Choroid plexus epithelial cell (primary cell): ENCODE measurements at places on chromosomes 6 and 20.

DNA sequence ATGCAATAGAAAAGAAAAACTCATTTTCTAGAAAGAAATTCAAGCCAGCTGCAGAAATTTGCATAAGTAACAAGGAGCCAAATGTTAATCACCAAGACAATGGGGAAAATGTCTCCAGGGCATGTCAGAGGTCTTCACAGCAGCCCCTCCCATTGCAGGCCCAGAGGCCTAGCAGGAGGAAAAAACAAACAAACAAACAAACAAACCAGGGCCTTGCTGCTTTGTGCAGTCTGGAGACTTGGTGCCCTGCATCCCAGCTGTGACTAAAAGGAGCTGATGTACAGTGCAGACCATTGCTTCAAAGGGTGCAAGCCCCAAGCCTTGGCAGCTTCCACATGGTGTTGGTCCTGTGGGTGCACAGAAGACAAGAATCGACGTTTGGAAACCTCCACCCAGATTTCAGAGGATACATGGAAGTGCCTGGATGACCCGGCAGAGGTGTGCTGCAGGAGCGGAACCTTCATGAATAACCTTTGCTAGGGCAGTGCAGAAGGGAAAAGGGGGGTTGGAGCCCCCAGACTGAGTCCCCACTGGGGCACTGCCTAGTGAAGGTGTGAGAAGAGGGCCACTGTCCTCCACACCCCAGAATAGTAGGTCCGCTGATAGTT lies 110.9 kb upstream of the AKAP12 start:
- no peak for DNase-seq

GRCh38 chr20:10672624-10673127 lies 1.1 kb downstream of the JAG1 start:
- peak; percentile 79 for DNase-seq

DNA sequence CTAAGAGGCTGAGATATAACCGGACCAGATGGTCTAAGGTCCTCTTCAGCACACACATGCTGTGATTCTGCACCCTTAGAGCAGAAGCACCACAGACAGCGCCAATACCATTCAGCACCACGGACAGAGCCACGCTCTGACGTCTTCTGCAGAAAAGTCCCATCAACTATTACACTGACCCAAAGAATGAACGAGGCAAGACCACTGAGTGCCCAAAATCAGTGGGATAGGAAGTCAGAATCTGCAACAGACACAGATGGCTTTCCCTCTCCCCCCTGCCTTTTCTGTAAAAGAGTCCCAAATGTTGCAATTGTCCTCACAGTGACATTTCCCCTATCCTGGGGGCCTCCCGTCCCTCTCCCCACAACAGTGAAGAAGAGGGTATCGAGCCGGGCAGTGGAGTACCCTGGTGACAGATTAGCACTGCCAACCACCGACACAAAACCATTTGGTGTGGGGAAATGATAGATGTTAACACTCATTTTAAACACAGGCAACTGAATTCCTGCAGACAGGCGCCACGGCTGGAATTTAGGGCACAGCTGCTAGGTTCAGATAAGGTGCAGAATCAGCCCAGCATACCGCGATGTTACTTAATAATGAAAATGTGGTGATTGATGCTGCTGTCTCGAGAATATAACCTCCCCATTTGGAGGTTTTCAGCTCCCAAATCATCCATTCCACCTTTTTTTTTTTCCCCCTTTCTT lies 66.6 kb upstream of the CTNNBL1 start:
- peak; percentile 74 for DNase-seq

GRCh38 chr6:32991972-32992371 lies 17.4 kb downstream of the HLA-DOA start:
- DNase-seq = no peak

DNA sequence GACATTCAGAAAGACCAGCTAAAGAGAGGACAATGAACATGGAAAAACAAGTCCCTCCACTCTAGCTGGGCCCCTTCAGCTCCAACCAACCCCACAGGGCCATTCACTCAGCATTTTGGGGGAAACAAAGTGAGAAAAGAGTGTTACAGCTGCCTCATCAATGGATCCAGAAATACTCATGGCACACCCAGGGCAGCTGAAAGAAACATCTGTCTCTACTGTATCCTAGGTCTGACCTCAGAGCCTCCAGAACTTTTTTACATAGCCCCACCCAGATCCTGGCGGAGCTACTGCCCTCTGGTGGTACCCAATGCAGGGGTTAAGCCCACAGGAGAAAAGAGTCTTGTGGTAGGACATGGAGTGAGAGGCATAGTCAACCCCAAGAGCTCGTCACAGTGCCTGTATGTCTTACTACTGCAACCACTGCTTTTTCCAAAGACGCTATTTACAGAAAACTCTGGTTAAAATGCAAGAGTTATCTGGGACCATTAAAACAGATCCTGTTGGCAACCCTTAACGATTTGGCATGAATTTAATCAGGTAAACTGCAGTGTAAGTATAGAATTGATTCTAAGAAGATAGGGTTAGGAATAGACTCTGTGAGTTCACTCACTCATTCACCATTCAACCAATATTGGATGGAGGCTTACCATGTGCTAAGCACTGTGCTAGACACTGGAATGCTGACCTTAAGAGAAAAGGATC lies 37.4 kb upstream of the FAM83C start:
- DNase-seq = no peak

DNA sequence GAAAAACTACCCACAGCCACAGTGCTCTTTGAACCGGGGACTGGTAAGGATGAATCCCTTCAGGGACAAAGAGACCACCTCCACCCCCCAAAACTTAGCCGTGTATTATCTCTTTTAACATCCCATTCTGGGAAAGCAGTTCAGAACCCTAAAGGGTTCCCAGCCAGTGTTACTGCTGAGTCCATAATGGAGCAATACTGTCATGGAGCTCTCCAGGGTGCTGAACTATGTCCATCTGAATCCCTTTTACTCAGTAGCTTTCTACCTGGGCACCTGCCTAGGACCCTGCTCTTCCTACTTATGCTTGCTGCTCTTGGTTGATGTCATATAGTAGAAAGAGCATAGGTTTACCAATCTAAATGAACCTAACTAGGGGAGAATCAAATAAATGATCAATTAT lies 22.3 kb upstream of the SAYSD1 start:
- DNase-seq = peak; percentile 59

DNA sequence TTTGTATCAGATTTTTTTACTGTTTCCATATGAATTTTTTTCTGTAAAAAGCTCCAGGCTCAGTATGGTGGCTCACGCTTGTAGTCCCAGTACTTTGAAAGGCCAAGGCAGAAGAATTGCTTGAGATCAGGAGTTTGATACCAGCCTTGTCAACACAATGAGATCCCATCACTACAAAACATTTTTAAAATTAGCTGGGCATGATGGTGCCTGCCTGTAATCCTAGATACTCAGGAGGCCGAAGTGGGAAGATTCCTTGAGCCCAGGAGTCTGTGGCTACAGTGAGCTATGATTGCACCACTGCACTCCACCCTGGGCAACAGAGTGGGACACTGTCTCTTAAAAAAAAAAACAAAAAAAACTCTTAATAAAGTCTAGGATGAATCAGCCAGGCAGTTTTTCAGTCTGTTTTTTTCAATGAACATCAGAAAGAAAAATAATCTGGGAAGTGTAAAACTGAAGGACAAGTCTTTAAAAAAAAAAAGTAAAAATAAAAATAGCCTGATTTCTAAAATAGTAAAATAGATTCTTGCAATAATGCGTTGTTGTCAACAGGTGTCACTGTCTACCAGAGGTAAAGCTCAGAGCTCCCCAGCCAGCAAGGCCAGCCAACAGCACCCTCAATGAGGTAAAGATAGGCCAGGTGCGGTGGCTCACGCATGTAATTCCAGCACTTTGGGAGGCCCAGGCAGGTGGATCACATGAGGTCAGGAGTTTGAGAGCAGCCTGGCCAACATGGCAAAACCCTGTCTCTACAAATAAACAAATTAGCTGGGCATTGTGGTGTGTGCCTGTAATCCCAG lies 9.3 kb upstream of the ATG5 start:
- DNase-seq = peak; percentile 72

GRCh38 chr6:123551939-123552707 lies 84.6 kb downstream of the TRDN start:
- DNase-seq = peak; percentile 5

DNA sequence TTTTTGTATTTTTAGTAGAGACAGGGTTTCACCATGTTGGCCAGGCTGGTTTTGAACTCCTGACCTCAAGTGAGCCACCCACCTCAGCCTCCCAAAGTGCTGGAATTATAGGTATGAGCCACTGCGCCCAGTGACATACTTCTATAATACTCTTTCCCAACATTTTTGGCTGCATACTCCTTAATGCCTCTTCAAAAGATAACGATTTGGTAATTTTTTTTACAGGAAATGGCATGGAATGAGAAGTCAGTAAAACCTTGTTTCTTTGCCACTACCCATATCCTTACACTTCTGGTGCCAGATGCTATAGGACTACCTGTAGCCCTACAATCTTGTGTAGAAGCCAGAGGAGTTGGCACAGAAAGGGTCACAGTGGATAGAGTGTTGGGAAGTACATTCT lies 41.4 kb upstream of the SGK1 start:
- no peak for DNase-seq

GRCh38 chr6:31900917-31901414 lies 920 bp downstream of the ZBTB12 start:
- no peak for DNase-seq

GRCh38 chr6:382883-383810 lies 8.4 kb upstream of the IRF4 start:
- no peak for DNase-seq

GRCh38 chr20:60137657-60138245 lies 179.5 kb downstream of the CDH26 start:
- DNase-seq = peak; percentile 2

DNA sequence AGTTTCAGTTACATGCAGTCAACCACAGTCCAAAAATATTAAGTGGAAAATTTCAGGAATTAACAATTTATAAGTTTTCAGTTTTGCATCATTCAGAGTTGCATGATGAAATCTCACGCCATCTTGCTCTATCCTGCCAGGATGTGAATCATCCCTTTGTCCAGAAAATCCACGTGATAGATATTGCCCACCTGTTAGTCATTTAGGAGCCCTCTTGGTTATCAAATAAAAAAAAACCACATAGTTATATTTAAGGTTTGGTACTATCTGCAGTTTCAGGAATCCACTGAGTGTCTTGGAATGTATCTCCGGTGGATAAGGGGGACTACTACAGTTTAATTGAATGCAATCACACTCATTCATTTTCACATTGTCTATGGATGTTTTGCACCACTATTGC lies 1249.0 kb upstream of the CITED2 start:
- DNase-seq = peak; percentile 73

DNA sequence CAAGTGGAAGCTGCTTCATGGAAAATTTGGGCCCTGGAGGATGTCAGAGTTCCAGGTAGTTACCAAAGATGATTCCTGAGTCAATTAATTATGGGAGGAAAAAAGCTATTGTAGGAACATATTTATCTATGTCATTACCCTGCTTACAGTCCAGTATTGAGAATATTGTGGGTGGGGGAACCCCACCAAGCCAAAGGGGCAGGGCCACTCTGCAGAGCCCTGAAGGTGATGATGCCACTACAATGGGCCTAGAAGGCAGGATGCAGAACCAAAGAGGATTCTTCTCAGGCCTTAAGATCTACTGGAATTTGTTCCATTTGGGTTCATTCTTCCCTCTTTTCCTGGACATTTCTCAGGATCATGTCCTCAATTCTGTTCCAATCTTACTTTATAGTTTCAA lies 375.2 kb upstream of the MARCKS start:
- no peak for DNase-seq

DNA sequence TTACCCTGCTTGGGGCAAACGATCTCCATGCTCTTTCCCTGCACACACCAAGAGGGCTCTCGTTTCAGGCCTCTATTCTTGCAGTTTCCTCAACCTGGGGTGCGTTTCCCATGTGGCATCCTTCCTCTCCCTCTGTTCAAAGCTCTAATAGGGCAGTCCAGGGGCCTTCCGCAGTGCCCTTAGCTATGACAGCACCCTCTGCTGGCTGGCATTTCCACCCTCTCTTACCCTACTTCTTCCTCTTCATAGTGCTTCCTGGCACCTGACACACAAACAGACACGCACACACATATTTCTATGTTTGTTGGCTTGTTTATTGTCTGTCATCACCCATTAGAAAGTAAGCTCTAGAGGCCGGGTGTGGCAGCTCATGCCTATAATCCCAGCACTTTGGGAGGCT lies 294.0 kb downstream of the CLIC5 start:
- DNase-seq = no peak

GRCh38 chr6:75751443-75751842 lies 2.4 kb downstream of the MYO6 start:
- DNase-seq = peak; percentile 52

GRCh38 chr20:61193164-61193563 lies 58.9 kb upstream of the CDH4 start:
- DNase-seq = no peak

- DNase-seq = peak; percentile 98
Measured at GRCh38 chr20:14337400-14338171, at the start of gene FLRT3. Gene FLRT3, minus strand, starts transcription at chr20:14337612. Its CDS starts 10,106 bp downstream, at chr20:14327506.

GRCh38 chr6:34576286-34576955 lies 20.3 kb upstream of the SPDEF start:
- peak; percentile 34 for DNase-seq

DNA sequence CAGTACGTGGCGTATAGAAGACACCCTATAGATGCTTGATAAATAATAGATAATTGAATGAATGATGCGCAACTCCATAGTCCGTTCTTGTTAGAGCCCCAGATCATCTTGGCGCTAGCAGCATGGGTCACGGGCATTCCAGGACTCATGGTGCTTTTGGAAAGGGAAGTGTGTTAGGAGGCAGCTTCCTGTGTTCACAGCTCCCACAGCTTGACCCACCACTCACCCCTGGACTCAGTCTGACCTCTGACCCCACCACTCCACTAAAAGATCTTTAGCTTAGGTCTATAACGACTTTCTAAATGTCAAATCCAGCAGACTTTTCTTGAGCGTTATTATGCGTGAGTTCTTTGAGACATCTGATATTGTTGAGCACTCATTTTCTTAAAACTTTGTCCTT lies 35.8 kb upstream of the KIF16B start:
- no peak for DNase-seq

DNA sequence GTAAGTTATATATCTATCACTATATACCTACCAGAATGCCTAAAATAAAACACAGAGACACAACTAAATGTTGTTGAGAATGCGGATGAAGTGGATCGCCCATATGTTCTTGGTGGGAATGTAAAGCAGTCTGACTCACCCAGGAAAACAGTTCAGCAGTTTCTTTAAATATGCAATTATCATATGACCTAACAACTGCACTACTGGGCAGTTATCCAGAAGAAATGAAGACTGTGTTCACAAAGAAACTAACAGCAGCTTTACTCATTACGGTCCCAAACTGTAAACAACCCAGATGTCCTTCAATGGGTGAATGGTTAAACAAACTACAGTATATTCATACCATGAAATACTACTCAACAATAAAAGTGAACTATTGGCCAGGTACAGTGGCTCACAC lies 14.3 kb upstream of the ZC3H12D start:
- peak; percentile 97 for DNase-seq

DNA sequence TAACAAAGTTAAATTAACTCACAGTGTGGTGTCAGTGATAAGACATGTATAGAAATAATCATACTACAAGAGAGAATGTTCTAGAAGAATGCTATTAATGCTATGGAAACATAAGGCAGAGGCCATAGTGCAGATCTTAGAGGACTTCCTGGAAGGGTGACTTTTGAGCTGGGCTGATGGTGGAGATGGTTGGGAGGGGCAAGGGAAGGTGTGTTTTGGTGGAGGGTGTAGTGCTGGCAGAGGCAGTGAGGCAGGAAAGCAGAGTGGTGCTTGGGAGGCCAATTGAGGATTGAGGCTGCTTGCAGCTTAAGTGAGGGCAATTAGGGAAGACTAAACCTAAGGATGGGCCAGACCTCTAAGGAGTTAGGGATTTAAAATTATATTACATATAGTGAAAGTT lies 58.5 kb upstream of the FNDC1 start:
- no peak for DNase-seq
